ENCODE measurements at places on chromosomes 1 and 21. TPM values are rescaled to one million over a fixed set of nuclear protein-coding genes. Genes with fewer than 3 reads are reported as not detected.
A peak's percentile ranks its signal among the peaks of the same experiment; 100 is the strongest.

GRCh38 chr1:109793486-109794318 is 30.0 kb upstream of the EPS8L3 start:
- peak; percentile 42 for DNase-seq

GRCh38 chr1:34320053-34320669 is 143.5 kb downstream of the C1orf94 start:
- DNase-seq: no peak

- no peak for DNase-seq
Observed at GRCh38 chr1:36387141-36387949, 1.6 kb upstream of the STK40 start.

GRCh38 chr1:154474802-154475201 is 27.2 kb upstream of the TDRD10 start:
- peak; percentile 75 for DNase-seq

LSM10 gene
- 44.5 TPM for total RNA-seq

DNAJB4 gene
- 29.0 TPM for total RNA-seq

Measured in lower lobe of right lung (tissue), 2 donors.